Fibroblast of pulmonary artery (primary cell): ENCODE measurements at places on chromosomes 4 and X.
A peak's percentile ranks its signal among the peaks of the same experiment; 100 is the strongest.

GRCh38 chrX:12441381-12442128 lies 303.3 kb downstream of the FRMPD4 start:
- peak; percentile 85 for DNase-seq

- no peak for DNase-seq
These were observed 12.2 kb upstream of the FMR1 start for GRCh38 chrX:147899379-147900114.

DNA sequence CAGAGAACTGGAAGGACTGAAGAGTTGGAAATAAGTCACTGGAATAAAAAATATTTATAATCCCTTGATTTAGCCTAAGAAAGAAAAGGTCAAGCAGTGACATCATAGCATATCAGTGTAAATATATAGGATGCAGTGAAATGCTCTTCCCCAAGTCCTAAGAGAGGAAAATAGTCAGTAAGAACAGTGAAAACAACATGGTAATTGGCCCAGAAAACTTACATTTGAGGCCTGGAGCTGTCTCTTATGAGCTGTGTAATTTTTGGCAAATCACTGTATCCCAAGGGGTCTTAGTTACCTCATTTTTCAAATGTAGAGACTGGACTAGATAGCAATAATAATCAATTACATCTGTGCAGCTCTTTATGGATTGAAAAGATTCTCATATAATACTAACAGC lies 255.7 kb upstream of the AR start:
- no peak for DNase-seq

DNA sequence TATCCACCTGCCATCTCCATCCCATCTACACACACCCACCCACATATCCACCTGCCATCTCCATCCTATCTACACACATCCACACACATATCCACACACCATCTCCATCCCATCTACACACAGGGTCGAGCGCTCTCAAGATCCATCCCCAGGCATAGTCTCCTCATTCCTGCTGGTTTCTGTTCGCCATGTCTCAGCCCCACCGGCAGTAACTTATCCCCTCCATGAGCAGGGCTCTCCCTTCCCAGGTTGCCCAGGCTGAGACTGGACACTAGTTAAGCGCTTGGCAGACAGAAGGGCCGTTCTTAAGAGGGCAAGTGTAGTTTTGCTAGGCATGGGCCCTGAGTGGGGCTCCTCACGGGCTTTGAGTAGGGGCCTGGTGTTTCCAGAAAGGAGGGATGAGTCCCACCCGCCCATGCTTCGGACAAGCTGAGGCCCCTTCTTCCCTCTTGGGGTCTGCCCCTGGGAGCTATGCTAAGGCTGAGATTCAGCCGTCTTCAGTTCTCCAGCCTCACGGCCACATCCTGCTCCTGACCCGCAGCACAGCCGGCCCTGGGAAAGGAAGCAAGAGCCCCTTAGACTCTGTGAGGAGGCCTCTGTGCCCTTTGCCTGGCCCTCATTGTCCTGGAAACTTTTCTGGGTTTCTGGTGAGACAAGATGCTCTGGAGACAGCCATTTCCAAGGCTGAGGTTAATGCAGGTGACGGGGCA lies 20.4 kb downstream of the TMEM271 start:
- no peak for DNase-seq

- no peak for DNase-seq
These were observed 11.3 kb downstream of the PSAPL1 start for GRCh38 chr4:7423391-7423790.

- no peak for DNase-seq
These were observed 509 bp upstream of the USP11 start for GRCh38 chrX:47232197-47232802.

DNA sequence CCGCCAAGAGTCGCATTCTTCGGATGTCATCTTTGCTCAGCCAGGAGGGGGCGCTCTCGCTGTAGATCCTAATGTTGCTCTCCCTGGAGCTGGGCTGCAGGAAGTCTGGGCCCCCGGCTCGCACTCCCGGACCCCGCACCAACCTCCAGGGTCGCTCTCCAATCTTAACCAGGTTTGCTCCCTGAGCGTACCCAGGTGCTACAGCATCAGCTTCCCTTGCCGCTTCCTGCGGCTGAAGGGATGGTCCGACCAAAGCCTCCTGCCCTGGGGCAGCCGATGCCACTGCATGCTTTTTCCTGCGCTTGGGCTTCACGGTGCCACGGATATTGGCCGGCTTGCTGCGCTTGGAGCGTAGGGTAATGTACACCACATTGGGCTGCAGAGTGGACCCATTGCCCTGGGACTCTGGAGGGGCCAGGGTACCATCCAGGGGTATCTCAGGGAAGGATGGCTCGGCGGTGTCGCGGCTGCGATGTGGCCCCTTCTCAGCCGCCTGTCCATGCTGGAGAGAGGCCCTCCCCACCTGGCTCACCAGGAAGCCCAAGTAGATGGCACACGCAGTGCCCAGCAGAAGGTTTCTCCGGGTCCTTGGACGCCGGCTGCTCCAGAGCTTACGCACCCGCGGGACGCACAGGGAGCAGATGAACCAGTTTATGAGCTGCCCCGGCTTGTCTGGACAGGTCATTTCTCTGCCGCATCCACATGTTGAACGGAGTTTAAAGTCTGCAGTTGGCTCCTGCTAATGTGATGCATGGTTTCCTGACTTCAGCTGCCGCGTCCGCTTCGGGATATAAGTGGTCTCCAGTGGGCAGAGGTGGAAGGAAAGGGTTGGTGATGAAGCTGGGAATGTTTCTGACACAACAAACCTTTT lies 1.9 kb downstream of the GASK1B start:
- peak; percentile 60 for DNase-seq

DNA sequence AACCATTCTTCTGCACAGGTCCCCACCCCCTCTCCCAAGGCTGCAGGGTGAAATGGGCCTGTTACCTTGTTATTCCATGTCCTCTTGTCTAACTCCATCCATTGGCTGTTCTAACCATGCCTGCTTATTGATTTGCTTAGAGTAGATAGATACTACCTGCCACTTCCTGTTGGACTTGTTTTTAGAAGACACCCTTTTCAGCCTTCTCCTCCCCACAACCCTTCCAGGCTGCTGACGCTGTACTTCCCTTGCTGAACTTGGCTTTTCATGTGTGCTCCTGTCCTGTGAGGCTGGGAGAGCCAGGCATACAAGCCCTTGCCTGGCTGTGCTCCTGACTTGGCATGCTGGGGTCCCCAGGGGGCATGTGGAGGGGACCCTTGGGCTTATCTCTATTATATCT lies 81.9 kb downstream of the AASDH start:
- DNase-seq = no peak

- DNase-seq = no peak
These were observed 11.4 kb upstream of the CITED1 start for GRCh38 chrX:72317139-72317538.

DNA sequence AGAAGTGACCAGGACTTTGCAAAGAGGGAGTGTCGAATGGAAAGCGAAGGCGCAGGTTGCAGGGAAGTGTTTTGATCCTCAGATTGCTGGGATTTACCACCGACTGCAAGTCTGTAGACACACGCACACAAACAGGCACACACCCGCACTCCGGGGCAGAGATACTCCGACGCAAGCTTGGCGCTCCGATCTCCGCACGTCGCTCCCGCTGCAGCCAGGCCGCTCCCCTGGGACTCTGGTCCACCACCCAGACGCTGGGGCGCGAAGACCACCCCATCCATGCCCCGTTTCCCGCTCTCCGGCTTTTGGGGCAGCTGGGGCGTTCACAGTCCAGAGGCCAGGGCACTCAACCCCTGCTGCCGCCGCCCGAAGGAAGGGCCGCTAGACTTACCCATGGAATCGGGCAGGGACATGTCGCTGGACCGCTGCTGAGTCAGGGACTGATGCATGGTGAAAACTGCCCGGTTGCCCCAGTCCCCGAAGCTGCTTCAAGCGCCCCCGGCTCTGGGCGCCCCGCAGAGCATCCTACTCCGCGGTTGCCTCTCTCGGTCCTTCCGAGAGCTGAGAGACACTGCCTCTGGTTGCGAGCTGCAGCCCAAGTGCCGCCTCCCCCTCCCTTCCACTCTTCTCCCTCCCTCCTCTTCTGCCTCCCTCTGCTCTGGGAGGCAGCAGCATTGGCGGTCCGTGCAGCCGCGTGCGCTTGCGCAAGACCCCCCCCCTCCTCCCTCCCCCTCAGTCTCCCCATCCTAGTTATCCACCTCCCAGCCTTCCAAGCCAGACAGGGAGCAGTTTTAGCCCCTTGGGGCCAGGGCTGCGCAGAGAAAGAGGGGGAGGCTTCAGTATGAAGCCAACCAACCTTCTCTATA lies at the start of gene TMEM255A:
Gene TMEM255A, minus strand, starts transcription at position 601 of the 866 bp plus-strand sequence. Its CDS starts 152 bp downstream, at position 449.
- no peak for DNase-seq
